Stimulated activated CD8-positive, alpha-beta memory T cell treated with anti-CD3 and anti-CD28 coated beads, Interleukin-7, amount 100 ng/mL, for 1 hour (primary cell): ENCODE measurements at places on chromosomes 2 and 18.

- DNase-seq, result no peak
Observed at GRCh38 chr2:154392256-154392655, 306.2 kb upstream of the KCNJ3 start.

DNA sequence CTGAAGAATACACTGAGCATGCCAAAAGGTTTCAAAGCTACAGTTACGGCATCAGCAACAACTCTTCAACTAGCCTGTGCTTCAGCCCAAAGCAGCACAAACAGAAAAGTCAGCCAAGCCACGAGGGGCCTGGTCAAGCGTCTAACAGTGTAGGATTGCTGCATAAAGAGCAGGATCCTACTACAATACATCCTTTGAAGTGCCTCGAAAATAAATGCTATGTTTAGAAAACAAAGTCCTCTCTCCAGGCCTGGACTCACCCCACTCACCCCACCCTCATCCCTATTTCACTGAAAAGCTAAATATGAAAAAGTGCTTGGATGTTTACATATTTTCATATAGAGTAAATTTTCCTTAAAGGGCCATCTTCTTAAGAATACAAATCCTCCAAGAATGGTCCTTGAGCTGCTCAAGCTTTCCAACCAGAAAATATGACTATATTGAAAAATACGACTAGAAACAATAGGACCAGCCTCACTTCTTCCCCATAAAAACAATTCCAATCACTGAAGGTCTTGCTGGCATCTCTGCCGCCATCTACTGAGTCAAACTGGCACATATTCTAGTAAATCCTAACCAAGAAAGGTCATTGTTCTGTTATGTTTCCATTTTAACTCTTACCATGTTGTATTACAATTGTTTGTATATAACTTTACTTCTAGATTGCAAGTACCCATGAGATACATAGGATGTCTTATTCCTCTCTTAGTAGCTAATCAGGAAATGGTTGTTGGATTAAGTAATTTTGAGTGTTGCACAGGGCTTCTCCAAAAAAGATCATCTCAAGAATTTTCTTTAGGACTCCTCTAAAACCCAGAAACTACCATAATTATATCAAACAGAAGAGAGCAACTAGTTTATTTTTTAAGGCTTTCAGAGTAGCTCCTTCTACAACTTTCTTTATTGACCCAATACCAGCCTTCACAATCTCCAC, 63.6 kb downstream of the CLHC1 start:
- DNase-seq, result peak; percentile 3

- DNase-seq, result no peak
Observed at GRCh38 chr2:171018522-171018921, 89.5 kb downstream of the GORASP2 start.

DNA sequence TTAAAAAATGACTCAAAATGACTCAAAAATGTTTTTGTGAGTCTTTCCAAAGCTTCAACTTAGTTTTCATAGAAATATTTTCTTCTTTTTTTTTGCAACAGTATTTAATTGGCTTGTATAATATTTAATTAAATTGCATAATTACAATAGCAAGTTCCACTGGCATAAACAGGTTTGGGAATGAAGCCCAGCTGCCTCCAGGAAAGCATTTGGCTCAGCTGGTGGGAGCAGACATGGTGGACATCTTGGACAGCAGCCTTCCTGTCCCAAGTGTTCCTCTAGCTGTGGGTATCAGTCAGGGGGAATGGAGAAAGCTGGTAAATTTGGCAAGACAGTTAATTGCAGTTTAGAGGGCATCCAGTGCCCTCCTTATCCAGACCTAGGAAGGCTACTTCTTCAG, 213.4 kb downstream of the ZBTB7C start:
- no peak for DNase-seq

DNA sequence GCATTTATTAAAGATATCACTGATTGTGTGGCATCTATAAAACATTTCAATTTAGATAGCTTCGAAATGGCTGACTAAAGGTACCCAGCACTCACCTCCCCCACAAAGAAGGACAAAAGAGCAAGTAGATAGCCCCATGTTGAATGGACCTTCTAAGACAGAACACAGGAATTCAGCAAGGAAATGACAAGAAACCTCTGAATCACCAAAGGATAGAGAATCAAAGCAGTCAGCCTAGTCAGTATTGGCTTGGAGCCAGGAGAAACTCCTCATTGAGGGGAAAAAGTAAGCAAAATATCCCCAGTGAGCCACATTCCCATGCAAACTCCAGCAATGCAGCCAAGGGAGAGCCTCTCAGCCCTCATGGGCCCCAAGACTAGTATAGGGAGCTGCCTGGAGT, 113.7 kb downstream of the BARD1 start:
- DNase-seq, result no peak

DNA sequence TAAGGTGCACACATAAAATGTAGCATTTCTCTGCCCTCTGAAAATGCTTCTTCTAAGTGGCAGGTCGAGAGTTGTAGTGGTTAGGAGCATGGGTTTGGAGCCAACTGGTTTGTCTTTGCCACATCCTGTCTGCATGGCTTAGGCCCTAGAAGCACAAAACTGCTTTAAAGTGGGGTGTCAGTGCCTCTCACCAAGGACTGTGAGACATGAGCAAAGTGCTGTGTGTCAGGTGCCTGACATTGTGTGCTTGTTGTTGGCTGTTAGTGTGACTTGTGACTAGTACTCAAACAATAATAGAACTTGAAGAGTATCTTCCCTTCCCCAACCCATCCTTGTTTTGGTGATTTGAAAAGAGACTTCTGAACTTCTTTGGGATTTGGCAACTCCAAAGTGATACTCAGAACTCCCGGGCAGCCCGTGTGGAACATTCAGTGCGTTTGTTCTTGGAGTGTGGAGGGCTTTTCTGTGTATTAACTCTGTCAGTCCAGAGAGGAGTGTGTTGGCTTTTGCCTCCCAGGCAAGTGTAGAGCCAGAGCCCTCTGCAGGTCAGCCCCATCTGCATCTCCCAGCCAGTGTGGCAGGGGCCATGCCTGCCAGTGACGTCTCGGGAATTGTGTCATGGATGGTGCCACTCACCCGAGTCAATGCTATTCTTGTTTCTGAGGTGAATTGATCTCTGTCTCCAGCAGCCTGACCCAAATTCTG, 5.0 kb downstream of the MGAT5 start:
- peak; percentile 25 for DNase-seq

- no peak for DNase-seq
Observed at GRCh38 chr18:435940-436339, 64.6 kb downstream of the COLEC12 start.

GRCh38 chr18:62904396-62905285, 189.3 kb downstream of the PHLPP1 start:
- DNase-seq, result no peak
